Activated CD4-positive, alpha-beta T cell treated with anti-CD3 and anti-CD28 coated beads for 36 hours (primary cell): ENCODE measurements at places on chromosomes 3 and 15. TPM values are rescaled to one million over a fixed set of nuclear protein-coding genes. Genes with fewer than 3 reads are reported as not detected.

NTRK3 gene
- total RNA-seq: 0.78 TPM

NOX5 gene
- total RNA-seq: not detected

ALDH1A3 gene
- total RNA-seq: not detected

GRCh38 chr3:104988496-104988895 is 378.2 kb upstream of the ALCAM start:
- no peak for DNase-seq
- H3K36me3 ChIP-seq: no peaks in the 10 kb centered on the region
- no peak overlapping the region for H3K4me3 ChIP-seq
- no peak overlapping the region for H3K27ac ChIP-seq

- H3K36me3 ChIP-seq: no peaks in the 10 kb centered on the region
- no peaks in the 10 kb centered on the region for H3K27me3 ChIP-seq
- H3K4me3 ChIP-seq: no peak overlapping the region
- no peak for DNase-seq
- H3K27ac ChIP-seq: no peak overlapping the region
These were observed 22.5 kb downstream of the GASK1A start for GRCh38 chr3:43001556-43002121.

DNA sequence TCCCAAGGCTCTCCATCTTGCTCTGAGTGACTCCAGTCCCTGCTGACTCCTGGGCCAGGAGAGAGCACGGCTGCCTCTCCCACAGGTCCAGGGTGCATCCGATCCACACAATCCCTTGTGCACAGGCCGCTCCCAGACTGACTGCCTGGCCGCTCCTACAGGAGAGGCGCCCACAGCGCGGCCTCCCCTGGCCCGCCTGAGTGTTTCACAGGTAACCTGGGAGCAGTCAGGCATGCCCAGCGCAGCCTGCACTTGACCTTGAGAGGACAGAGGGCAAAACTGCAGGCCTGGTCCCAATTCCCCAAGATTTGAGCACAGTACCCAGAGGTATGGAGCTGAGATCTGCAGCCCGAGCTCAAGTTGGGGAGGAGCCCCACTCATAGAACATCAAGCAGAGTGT is 490.2 kb downstream of the CNTN6 start:
- H3K4me3 ChIP-seq: no peak overlapping the region
- no peaks in the 10 kb centered on the region for H3K36me3 ChIP-seq
- H3K27me3 ChIP-seq: no peaks in the 10 kb centered on the region
- no peak for DNase-seq
- no peaks in the 10 kb centered on the region for H3K4me1 ChIP-seq

DNA sequence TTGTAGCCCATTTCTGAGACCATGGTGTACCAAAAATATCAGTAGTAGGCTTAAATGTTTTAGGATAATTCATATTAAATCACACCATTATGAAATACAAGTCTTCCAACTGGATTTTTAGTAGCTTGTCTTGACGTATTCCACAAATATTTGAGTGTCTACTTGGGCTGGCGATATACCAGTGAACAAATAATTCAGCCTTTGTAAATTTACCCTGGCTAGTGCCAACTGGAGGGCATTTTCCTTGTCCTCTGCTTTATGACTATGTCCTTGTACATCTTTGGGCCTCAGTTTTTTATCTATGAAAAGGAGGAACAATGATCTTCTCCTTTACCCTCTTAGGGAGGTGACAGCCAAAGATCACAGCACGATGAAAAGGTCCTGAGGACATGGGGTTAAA is 114.8 kb downstream of the FRMD4B start:
- H3K27ac ChIP-seq: no peak overlapping the region
- no peaks in the 10 kb centered on the region for H3K36me3 ChIP-seq
- no peaks in the 10 kb centered on the region for H3K4me1 ChIP-seq
- H3K4me3 ChIP-seq: no peak overlapping the region
- no peak for DNase-seq

DNA sequence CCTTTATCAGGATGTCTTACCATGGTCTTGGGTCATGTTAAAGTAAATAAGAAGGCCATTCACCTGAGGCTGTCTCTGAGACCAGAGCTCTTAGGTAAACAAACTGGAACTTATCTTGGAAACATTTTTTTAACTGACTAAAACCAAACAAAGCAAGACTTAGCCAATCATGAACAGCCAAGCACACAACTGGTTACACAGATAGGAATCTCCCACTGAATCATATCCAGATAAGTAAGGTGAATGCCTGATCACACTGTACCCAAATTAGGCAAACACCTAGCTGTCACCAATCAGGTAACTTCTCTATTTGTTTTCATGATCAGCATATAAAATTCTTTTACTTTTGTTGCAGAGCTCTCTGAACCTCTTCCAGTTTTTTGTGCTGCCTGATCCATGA is 205.4 kb downstream of the CNTN3 start:
- DNase-seq: no peak
- H3K36me3 ChIP-seq: no peaks in the 10 kb centered on the region
- no peaks in the 10 kb centered on the region for H3K4me1 ChIP-seq
- no peak overlapping the region for H3K4me3 ChIP-seq
- H3K27me3 ChIP-seq: no peaks in the 10 kb centered on the region
